ELF-1 (cell line): ENCODE measurements at places on chromosomes 13 and 19.

- peak; percentile 79 for DNase-seq
These were observed 22.4 kb upstream of the ARHGEF18 start for GRCh38 chr19:7326105-7326877.

DNA sequence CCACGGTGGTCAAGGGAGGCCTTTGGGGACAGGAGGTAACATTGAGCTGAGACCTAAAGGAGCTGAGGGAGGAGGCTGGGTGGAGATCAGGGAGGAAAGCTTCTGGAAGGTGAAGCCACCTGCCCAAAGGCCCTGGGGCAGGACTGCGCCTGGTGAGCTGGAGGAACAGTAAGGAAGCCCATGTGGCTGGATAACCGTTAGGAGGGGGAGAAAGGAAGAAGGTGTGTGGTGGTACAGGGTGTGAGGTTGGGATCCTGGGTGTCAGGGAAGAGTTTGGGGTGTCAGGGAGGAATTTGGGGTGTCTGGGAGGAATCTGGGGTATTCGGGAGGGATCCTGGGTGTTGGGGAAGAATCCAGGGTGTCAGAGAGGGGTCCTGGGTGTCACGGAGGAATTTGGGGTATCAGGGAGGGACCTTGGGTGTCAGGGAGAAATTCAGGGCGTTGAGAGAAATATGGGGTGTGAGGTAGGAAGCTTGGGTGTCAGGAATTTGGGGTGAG lies 695 bp downstream of the TICAM1 start:
- no peak for DNase-seq

DNA sequence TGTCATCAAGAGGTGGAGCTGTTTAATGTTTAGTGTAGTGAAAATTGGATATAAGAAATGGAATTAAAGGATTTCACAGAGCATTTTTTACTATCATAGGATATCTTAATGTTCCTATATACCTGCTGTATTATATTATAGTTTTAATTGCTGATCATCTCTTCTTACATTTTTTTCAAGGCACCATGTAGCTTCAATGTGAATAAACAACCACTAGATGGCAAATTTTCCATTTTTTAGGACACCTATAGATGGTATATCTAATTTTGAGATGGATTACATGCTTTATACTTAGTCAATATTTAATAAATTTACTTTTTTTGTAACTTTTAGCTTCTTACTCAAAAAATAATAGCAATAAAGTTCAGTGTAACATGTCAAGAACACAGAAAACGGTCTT lies 9.0 kb upstream of the ATXN8OS start:
- DNase-seq, result no peak

GRCh38 chr13:23673354-23673753 lies 103.1 kb downstream of the TNFRSF19 start:
- DNase-seq, result no peak

DNA sequence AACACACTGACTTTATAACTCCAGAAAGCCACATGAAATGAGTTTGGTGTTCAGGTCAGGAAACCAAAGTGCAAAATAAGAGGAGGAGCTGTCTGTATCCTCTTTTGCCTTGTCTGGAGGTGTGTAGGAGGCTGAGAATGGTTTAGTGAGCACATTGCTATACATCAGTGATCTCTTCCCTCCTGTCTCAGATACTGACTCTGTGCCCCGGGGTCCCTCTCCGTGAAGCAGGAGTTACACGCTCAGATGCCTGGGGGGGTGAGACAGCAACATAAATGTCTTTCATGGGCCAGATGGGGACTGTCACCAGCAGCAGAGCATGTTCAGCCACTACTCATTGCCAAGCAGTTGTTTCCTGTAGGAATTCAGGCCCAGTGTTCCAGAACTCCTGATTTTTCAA lies 285.4 kb downstream of the ATP8A2 start:
- no peak for DNase-seq

- no peak for DNase-seq
These were observed 58.0 kb downstream of the ERCC5 start for GRCh38 chr13:102903659-102904407.

DNA sequence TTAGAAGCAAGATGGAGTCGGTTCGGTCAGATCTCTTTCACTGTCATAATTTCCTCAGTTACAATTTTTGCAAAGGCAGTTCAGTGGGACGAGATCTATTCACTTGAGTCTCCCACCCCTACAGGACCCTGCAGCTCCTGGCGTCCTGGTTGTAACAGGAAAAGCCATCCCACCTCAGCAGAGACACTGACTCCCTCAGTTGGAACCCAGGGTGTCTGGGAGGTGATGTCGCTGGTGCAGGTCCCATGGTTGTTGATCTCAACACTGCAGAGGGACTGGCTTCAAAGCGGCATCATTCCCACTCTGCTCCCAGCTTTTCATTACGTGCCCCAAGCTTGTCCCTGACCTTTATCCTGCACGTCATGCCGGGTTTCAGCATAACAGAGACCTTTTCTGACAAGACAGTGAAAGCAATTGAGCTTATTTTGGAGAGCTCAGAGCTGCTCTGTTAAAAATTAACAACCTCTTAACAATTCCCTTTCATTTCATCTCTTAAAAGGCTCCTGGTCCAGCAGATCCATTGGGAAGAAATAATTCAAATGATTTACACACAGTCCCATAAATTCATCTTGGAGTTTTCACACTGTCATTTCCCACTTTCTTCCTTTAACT lies 17.6 kb upstream of the COG3 start:
- no peak for DNase-seq

GRCh38 chr19:35717665-35718344 lies at the start of gene KMT2B:
KMT2B (plus strand) TSS chr19:35718003; CDS start chr19:35718019, 16 bp downstream.
- no peak for DNase-seq

DNA sequence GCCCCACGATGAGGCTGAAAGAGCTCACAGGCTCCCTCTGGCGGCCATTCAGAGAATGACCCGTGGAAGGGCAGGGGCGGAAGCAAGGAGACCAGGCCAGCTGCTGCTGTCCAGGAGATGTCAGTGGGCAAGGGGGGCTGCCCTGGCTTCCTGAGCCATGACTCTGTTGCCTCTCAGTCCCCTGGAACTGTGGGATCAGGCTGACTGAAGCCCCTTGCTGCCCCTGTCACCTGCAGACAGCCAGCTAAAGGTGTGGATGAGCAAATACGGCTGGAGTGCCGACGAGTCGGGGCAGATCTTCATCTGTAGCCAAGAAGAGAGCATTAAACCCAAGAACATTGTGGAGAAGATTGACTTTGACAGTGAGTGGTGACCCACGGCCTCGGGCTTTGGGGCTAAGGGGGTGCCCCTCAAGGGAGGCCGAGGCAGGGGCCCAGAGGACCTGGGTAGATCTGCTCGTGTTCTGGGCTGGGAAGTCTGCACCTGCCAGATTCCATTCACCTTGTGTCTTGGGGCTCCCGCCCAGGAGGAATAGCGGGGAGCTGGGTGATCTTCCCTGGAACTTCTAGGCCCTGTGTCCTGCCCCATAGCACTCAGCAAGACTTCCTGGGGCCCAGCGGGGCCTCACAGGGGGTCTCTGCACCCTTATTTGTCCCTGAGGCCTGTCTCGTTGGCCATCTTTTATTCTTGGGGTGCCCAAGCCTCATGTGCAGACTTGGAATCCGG lies 12.5 kb upstream of the ACTN4 start:
- DNase-seq, result peak; percentile 89
